Fibroblast of mammary gland (primary cell): ENCODE measurements at places on chromosomes 12 and 14.

GRCh38 chr12:115504306-115505290, 772.9 kb downstream of the MED13L start:
- DNase-seq = no peak

DNA sequence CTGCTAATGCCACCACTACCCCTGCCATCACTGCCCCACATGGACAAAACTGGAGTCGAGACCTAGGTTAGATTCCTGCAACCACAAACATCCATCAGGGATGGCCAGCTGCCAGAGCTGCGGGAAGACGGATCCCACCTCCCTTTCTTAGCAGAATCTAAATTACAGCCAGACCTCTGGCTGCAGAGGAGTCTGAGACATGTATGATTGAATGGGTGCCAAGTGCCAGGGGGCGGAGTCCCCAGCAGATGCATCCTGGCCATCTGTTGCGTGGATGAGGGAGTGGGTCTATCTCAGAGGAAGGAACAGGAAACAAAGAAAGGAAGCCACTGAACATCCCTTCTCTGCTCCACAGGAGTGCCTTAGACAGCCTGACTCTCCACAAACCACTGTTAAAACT, 7.1 kb upstream of the OAS2 start:
- DNase-seq = peak; percentile 17

- DNase-seq = no peak
These were observed 22.1 kb downstream of the DMAC2L start for GRCh38 chr14:50334211-50334610.

GRCh38 chr12:132460571-132460970, 29.4 kb upstream of the FBRSL1 start:
- DNase-seq = no peak

DNA sequence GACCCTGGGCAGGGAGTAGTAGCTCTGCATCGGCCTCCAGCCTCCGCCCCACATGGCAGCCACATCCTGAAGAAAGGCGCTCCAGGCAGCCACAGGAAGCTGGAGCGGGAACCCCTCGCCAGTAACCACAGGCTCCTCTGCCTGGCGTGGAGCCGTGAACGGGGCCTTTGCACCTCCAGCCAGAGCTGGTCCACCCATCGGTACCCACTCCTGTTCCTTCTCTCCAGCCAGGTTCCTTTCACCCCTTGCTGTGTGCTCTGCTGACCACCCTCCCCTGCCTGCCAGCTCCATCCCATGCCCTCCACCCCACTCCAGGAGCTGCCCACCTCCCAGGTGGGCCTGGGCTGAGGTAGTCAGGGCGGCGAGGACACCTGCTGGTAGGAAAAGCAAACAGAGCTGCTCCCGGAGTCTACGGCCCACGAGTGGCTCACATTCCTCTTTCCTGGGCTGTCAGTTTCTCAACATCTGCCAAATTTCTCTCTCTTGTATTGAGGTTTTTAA, 2.7 kb downstream of the TGFB3 start:
- DNase-seq = peak; percentile 57

- no peak for DNase-seq
These were observed 7.4 kb downstream of the PKP2 start for GRCh38 chr12:32889011-32889760.

DNA sequence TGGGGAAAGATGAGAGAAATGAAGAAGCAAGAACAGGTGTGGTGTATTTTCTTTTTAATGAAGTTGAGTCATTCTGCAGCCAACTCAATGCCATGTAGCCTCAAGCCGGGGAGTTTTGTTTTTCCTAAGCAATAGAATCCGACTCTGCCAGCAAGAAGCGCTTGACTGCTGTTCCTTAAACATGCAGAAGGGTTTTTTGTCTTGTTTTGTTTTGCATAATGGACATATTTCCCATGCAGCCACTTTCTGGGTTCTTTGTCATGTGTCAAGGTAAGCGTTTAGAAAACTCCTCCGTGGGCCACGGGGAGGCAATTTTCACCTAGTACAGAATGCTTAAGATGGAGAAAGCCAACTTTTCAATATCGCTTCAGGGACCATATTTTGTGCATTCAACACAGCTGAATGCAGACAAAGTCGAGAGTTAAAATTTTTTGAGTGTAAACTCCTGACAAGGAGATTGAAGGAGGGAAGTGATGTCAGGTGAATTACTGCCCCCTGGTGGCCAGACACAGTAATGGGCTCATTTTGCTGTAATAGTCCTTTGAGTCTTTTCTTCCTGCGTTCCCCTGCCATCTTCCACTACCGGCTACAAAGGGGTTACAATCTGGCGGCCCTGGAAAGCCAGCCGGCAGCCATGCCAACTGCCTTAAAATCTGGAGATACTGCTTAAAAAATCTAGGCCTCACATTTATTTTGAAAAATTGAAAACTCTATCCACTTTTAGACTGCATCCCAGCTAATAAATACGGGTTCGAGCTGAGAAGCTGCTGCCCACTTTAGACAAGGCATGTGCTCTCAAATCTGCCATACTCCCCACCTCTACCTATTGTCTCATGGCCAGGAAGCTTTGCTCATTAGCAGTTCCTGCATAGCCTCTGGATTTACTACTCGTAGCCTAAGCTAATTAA, 3.2 kb upstream of the FICD start:
- peak; percentile 74 for DNase-seq

DNA sequence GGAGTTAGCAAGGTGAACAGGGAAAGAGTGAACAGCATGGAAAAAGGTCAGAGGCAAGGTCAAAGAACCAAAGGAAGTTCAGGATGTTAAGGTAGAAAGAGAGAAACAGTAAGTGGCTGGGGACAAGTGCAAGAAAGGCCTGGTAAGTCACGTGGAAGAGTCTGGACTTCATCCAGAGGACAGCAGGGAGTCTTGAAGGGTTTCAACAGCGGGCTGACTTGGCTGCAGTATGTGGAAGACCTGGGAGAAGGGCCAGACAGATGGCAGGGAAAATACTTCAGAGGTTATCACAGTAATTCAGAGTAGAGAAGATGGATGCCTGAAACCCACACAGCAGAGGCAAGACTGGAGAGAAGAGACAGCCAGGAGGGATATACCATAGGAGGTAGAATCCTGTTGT, 34.0 kb downstream of the CIT start:
- peak; percentile 62 for DNase-seq

- no peak for DNase-seq
These were observed 9.4 kb downstream of the SLC6A13 start for GRCh38 chr12:253116-253831.

- peak; percentile 86 for DNase-seq
These were observed 24.3 kb upstream of the PCNX1 start for GRCh38 chr14:70882776-70883492.

- DNase-seq = peak; percentile 62
These were observed 12.0 kb upstream of the BLTP3B start for GRCh38 chr12:100154474-100155247.
